Neural crest cell (in vitro differentiated cells): ENCODE measurements at places on chromosomes 1 and 21.

DNA sequence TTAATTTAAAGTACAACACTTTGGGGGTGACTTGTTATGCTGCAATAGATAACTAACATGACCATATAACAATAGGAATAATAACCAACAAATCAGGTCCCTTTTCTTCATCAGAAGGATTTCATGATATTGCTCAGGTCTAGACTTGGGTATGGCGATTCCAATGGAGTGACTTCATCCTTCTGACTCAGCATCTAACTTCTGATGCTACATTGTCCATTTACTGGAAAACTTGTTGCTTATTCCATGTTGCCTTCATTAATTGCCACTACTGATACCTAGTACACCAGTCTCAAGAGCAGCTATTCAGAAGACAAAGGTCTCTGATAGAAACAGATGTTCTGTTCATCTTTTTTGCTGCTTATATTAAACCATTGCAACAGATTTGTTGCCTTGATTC, 324.3 kb downstream of the TGFB2 start:
- no peaks in the 10 kb centered on the region for H3K36me3 ChIP-seq
- H3K4me3 ChIP-seq = no peak overlapping the region
- no peak for DNase-seq
- H3K27me3 ChIP-seq = no peaks in the 10 kb centered on the region

- no peak overlapping the region for H3K4me3 ChIP-seq
- DNase-seq = no peak
- H3K27me3 ChIP-seq = no peaks in the 10 kb centered on the region
Observed at GRCh38 chr1:228242409-228242808, 34.6 kb downstream of the OBSCN start.

DNA sequence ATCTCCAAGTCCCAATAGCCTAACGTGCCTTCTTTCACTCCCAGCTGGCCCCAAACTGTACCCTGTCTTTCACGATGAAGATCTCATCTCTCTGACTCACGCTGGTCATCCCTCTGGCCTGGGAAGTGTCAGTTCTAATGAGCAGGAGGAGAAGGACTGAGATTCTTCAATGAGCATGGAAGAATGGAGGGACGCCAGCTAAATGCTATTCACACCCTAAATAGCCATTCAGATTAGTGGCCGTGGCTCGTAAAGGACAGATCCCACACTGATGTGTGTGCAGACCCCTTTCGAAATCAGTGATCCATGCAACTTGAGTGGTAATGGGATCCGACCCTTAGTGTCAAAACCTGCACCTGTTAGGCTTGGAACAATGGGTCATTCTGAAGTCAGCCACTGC, 75.9 kb upstream of the SMYD2 start:
- DNase-seq = no peak
- peaks cover 65% of the 10 kb centered on the region for H3K4me1 ChIP-seq
- H3K4me3 ChIP-seq = peak overlapping the region; percentile 45
- H3K27me3 ChIP-seq = no peaks in the 10 kb centered on the region
- H3K27ac ChIP-seq = peak overlapping the region; percentile 68

DNA sequence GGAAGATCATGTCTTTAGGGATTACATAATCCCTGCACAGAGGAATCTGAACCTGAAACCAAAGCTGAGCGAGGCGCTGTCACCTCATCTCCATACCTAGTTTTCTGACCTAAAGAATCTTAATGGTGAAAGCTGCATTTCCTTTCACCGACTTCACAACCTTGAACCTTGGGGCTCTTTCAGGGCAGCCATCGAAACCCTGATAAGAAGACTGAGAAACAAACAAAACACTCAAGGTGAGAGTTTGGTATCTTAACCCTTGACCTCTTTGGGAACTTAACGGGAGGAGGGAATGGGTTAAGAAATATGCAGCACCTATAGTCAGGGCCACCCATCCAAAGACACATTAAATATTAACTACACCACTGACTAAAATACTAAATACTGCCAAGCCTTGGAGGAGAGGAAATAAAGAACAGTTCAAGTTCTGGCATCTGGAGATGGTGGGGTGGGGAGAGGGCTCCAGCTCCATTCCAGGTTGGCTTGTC, 2.0 kb downstream of the C1orf116 start:
- no peak overlapping the region for H3K4me3 ChIP-seq
- H3K27me3 ChIP-seq = peaks cover 26% of the 10 kb centered on the region
- H3K4me1 ChIP-seq = peaks cover 30% of the 10 kb centered on the region
- DNase-seq = no peak

- H3K27ac ChIP-seq = peak overlapping the region; percentile 50
- peaks cover 21% of the 10 kb centered on the region for H3K27me3 ChIP-seq
- H3K4me3 ChIP-seq = peak overlapping the region; percentile 84
- DNase-seq = peak; percentile 42
- H3K36me3 ChIP-seq = no peaks in the 10 kb centered on the region
Observed at GRCh38 chr1:25922056-25922970, 16.1 kb upstream of the STMN1 start.

- peaks cover 12% of the 10 kb centered on the region for H3K4me1 ChIP-seq
- DNase-seq = no peak
- no peak overlapping the region for H3K4me3 ChIP-seq
- no peaks in the 10 kb centered on the region for H3K36me3 ChIP-seq
- no peaks in the 10 kb centered on the region for H3K27me3 ChIP-seq
- no peak overlapping the region for H3K27ac ChIP-seq
Observed at GRCh38 chr1:61132645-61133334, 50.4 kb downstream of the NFIA start.

DNA sequence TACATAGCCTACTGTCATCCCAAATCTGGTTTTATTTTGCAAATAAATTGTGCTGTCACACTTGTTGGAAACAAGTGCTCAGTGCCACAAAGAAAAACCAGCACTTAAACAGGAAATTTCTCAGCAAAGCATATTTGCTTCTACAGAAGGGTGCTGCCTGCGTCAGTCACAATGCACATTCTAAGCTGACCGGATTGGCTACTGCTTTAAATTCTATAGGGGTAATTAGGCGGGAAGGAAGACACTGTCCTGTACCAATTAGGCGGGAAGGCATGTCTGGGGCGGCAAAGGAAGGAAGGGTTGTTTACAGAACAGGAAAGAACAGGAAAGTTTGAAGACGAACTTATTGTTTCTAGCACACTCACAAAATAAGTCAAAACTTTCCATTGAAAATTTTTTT, 2.8 kb downstream of the IFI16 start:
- peaks cover 13% of the 10 kb centered on the region for H3K4me1 ChIP-seq
- DNase-seq = no peak
- peaks cover 3% of the 10 kb centered on the region for H3K36me3 ChIP-seq
- no peak overlapping the region for H3K27ac ChIP-seq
- no peak overlapping the region for H3K4me3 ChIP-seq

GRCh38 chr1:235207209-235207565, 46.1 kb upstream of the RBM34 start:
- H3K4me3 ChIP-seq = no peak overlapping the region
- H3K27ac ChIP-seq = peak overlapping the region; percentile 64

DNA sequence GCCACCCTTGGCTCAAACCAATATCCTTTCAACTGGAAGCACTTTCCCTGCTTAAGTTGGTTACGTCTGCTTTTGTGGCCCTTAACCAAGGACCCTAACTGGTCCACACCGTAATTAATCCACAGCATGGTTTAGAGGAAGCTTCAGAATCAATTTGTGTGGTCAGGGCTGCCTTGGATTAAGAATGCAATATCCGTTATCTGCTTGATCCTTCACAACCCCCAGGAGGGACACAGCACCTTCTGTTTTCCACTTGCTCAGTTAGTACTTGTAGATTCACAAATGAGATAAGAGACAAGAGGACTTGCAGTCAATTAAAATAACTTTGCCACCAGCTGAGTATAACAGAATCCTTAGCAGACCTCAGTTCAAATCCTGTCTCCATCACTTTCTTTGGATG, 56.9 kb upstream of the LRP8 start:
- DNase-seq = no peak
- no peak overlapping the region for H3K4me3 ChIP-seq

- no peaks in the 10 kb centered on the region for H3K27me3 ChIP-seq
- peaks cover 28% of the 10 kb centered on the region for H3K4me1 ChIP-seq
- no peaks in the 10 kb centered on the region for H3K36me3 ChIP-seq
- peak overlapping the region; percentile 66 for H3K4me3 ChIP-seq
- DNase-seq = no peak
Observed at GRCh38 chr1:182603646-182604174, 479 bp downstream of the RGS16 start.

GRCh38 chr1:19407494-19408096, 77.7 kb downstream of the CAPZB start:
- H3K27me3 ChIP-seq = no peaks in the 10 kb centered on the region
- peaks cover 53% of the 10 kb centered on the region for H3K4me1 ChIP-seq
- no peak overlapping the region for H3K27ac ChIP-seq

DNA sequence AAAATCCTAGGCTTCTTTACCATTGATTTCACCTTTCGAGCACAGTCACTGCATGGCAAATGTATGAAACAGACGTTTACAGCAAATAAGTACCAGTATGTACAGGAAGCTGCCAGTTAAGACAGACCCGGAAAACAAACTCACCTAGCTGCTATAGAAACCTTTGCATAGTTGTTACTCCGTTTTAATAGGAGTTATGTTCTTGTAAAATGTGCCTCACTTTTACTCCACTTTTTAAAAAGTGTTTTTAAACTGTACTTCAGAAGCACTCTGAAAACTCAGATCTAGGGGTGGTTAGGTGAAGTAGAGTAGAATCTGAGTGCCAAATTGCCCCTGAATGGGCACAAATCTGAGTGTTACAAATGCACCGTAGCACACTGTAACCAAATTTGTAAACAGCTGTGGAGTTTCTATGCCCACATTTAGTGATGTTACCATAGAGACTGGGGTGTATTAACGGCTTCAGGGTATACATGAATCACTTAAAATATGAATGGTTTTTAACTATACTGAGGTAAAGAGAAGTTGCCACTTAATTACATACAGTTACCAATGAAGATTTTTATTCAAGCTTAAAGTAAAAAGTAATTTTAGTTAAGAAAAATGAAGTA, 30.7 kb downstream of the CNIH4 start:
- no peak for DNase-seq
- peaks cover 13% of the 10 kb centered on the region for H3K4me1 ChIP-seq
- H3K36me3 ChIP-seq = peaks cover 11% of the 10 kb centered on the region

GRCh38 chr1:6948861-6949260, 163.6 kb downstream of the CAMTA1 start:
- H3K4me1 ChIP-seq = no peaks in the 10 kb centered on the region
- no peak overlapping the region for H3K4me3 ChIP-seq
- no peaks in the 10 kb centered on the region for H3K36me3 ChIP-seq
- H3K27me3 ChIP-seq = no peaks in the 10 kb centered on the region
- H3K27ac ChIP-seq = no peak overlapping the region

GRCh38 chr1:229749992-229750391, 123.9 kb downstream of the URB2 start:
- H3K36me3 ChIP-seq = peaks cover 8% of the 10 kb centered on the region
- H3K4me1 ChIP-seq = no peaks in the 10 kb centered on the region
- no peak for DNase-seq
- H3K4me3 ChIP-seq = no peak overlapping the region

- peaks cover 6% of the 10 kb centered on the region for H3K4me1 ChIP-seq
- H3K27me3 ChIP-seq = no peaks in the 10 kb centered on the region
- H3K27ac ChIP-seq = no peak overlapping the region
- H3K36me3 ChIP-seq = no peaks in the 10 kb centered on the region
Observed at GRCh38 chr21:44946254-44947041, 6.6 kb downstream of the SLX9 start.

GRCh38 chr1:66351478-66351877, 182.5 kb upstream of the SGIP1 start:
- H3K36me3 ChIP-seq = peaks cover 4% of the 10 kb centered on the region
- H3K4me3 ChIP-seq = peak overlapping the region; percentile 65
- peaks cover 91% of the 10 kb centered on the region for H3K4me1 ChIP-seq
- H3K27ac ChIP-seq = peak overlapping the region; percentile 94
- no peaks in the 10 kb centered on the region for H3K27me3 ChIP-seq

GRCh38 chr1:234607109-234608024, 2.6 kb downstream of the IRF2BP2 start:
- peak overlapping the region; percentile 92 for H3K27ac ChIP-seq
- peaks cover 76% of the 10 kb centered on the region for H3K4me1 ChIP-seq
- H3K36me3 ChIP-seq = peaks cover 7% of the 10 kb centered on the region
- H3K27me3 ChIP-seq = peaks cover 6% of the 10 kb centered on the region

GRCh38 chr1:216815260-216816131, 92.3 kb upstream of the ESRRG start:
- H3K27me3 ChIP-seq = peaks cover 2% of the 10 kb centered on the region
- no peak overlapping the region for H3K27ac ChIP-seq
- no peak for DNase-seq
- H3K36me3 ChIP-seq = no peaks in the 10 kb centered on the region
- H3K4me3 ChIP-seq = no peak overlapping the region
- H3K4me1 ChIP-seq = peaks cover 15% of the 10 kb centered on the region

GRCh38 chr1:22685591-22686059, 25.0 kb upstream of the EPHB2 start:
- H3K27ac ChIP-seq = peak overlapping the region; percentile 37
- peaks cover 5% of the 10 kb centered on the region for H3K27me3 ChIP-seq
- no peak overlapping the region for H3K4me3 ChIP-seq
- no peaks in the 10 kb centered on the region for H3K36me3 ChIP-seq

DNA sequence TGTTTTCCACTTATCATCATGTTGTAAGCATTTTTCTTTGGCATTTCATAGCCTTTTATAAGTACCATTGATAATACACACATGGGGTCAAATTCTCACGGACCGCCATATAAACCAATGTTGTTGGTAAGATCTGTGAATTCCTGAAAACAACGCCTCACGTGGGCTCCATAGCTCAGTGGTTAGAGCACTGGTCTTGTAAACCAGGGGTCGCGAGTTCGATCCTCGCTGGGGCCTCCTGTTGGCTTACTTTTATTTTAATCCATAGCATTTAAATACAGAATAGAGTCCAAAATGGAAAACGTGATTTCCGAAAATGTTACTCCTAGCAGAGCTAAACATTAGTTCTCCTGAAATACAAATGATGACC, 83.1 kb downstream of the HHIPL2 start:
- H3K27me3 ChIP-seq = peaks cover 28% of the 10 kb centered on the region
- H3K36me3 ChIP-seq = no peaks in the 10 kb centered on the region
- peak overlapping the region; percentile 83 for H3K4me3 ChIP-seq

- H3K36me3 ChIP-seq = peaks cover 1% of the 10 kb centered on the region
- H3K4me1 ChIP-seq = peaks cover 29% of the 10 kb centered on the region
- peak overlapping the region; percentile 95 for H3K4me3 ChIP-seq
- peaks cover 2% of the 10 kb centered on the region for H3K27me3 ChIP-seq
Observed at GRCh38 chr1:193120604-193121166, 1.1 kb upstream of the CDC73 start.

- no peak overlapping the region for H3K4me3 ChIP-seq
- no peaks in the 10 kb centered on the region for H3K27me3 ChIP-seq
- H3K36me3 ChIP-seq = no peaks in the 10 kb centered on the region
- DNase-seq = no peak
- peaks cover 29% of the 10 kb centered on the region for H3K4me1 ChIP-seq
- H3K27ac ChIP-seq = no peak overlapping the region
Observed at GRCh38 chr1:11174261-11174942, 14.8 kb upstream of the ANGPTL7 start.

GRCh38 chr1:232046451-232047306, 420.1 kb downstream of the DISC1 start:
- no peak overlapping the region for H3K27ac ChIP-seq
- H3K27me3 ChIP-seq = no peaks in the 10 kb centered on the region
- H3K36me3 ChIP-seq = no peaks in the 10 kb centered on the region
- no peak for DNase-seq
- no peak overlapping the region for H3K4me3 ChIP-seq

- no peaks in the 10 kb centered on the region for H3K27me3 ChIP-seq
- H3K4me3 ChIP-seq = no peak overlapping the region
- peaks cover 3% of the 10 kb centered on the region for H3K4me1 ChIP-seq
- H3K27ac ChIP-seq = no peak overlapping the region
- no peaks in the 10 kb centered on the region for H3K36me3 ChIP-seq
Observed at GRCh38 chr1:161379071-161379470, 11.4 kb upstream of the CFAP126 start.
